Activated T-helper 1 cell treated with anti-CD3 and anti-CD28 coated beads, Interleukin-12 subunit alpha, Interleukin-12 subunit beta, Interleukin-2, Interleukin-4 antibody, amounts not matched to agents 30 ng/mL and 10 ng/mL and 1 ng/mL, durations not matched to agents 14 hours and 24 hours and 36 hours (primary cell): ENCODE measurements at places on chromosomes 1 and 21. TPM values are rescaled to one million over a fixed set of nuclear protein-coding genes. Genes with fewer than 3 reads are reported as not detected.

- DNase-seq = no peak
- H3K4me1 ChIP-seq = peaks cover 11% of the 10 kb centered on the region
- H3K27ac ChIP-seq = no peak overlapping the region
- no peak overlapping the region for H3K4me3 ChIP-seq
Measured at GRCh38 chr1:2400950-2401649, 9.5 kb downstream of the RER1 start.

GRCh38 chr1:33244143-33244808 is 12.0 kb upstream of the ZNF362 start:
- H3K4me1 ChIP-seq = no peaks in the 10 kb centered on the region
- H3K4me3 ChIP-seq = no peak overlapping the region
- no peak overlapping the region for H3K27ac ChIP-seq
- peaks cover 31% of the 10 kb centered on the region for H3K27me3 ChIP-seq
- DNase-seq = no peak
- no peaks in the 10 kb centered on the region for H3K36me3 ChIP-seq

DNA sequence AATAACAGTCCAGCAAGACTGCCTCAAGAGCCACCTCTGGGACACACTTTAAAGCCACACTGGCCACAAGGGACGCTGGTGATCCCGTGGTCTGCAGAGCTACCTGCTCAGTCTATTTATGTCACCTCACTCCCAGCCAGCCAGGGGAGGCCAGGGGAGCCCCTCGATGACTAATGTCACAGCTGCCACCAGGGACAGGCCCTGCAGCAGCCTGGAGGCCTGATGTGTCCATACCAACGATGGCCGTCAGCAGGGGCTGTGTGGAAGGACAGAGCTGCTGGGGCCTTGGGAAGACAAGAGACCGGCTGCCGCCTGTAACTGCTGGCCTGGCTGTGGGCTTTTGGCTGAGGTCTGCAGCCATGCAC is 71.0 kb downstream of the SIK1 start:
- H3K27me3 ChIP-seq = no peaks in the 10 kb centered on the region
- peaks cover 17% of the 10 kb centered on the region for H3K4me1 ChIP-seq
- no peak for DNase-seq
- H3K4me3 ChIP-seq = no peak overlapping the region
- no peak overlapping the region for H3K27ac ChIP-seq

- no peak overlapping the region for H3K27ac ChIP-seq
- H3K27me3 ChIP-seq = peaks cover 7% of the 10 kb centered on the region
- peaks cover 9% of the 10 kb centered on the region for H3K4me1 ChIP-seq
- H3K36me3 ChIP-seq = no peaks in the 10 kb centered on the region
- no peak for DNase-seq
Measured at GRCh38 chr1:24699628-24700027, 45.6 kb upstream of the CLIC4 start.

- H3K4me3 ChIP-seq = no peak overlapping the region
- H3K36me3 ChIP-seq = no peaks in the 10 kb centered on the region
- H3K27me3 ChIP-seq = peaks cover 8% of the 10 kb centered on the region
- H3K27ac ChIP-seq = no peak overlapping the region
- no peaks in the 10 kb centered on the region for H3K4me1 ChIP-seq
Measured at GRCh38 chr1:147214325-147214724, 10.8 kb downstream of the FMO5 start.

GRCh38 chr1:9798236-9799130 is 25.3 kb downstream of the CLSTN1 start:
- peaks cover 2% of the 10 kb centered on the region for H3K36me3 ChIP-seq
- no peak for DNase-seq
- no peaks in the 10 kb centered on the region for H3K27me3 ChIP-seq
- no peak overlapping the region for H3K27ac ChIP-seq
- H3K4me3 ChIP-seq = no peak overlapping the region

DNA sequence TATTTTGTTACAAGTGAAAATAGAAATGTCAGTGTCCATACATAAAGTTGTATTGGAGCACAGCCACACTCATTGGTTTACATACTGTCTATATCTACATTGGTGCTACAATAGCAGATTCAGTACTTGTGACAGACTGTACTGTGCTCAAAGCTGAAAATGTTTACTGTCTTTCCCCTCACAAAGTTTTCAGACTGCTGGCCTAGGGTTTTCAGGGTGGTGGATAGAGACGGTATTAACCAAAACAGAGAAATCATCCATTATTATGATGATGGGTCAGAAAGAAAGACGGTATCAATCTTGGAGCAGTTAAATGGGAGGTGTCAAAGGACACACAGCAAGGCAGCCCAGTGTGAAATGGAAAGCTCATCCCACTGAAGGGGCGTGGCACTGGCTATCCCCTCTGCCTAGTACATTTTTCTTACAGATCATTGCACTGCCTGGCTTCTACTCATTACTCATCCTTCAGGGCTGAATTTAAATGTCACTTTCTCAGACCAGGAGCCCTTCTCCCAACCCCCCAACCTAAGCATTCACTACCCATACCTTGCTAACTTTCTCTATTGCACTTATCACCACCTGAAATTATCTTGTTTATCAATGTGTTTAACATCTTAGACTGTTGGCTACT is 10.2 kb downstream of the JAK1 start:
- no peaks in the 10 kb centered on the region for H3K27me3 ChIP-seq
- peaks cover 60% of the 10 kb centered on the region for H3K4me1 ChIP-seq
- no peak overlapping the region for H3K4me3 ChIP-seq
- no peak overlapping the region for H3K27ac ChIP-seq

DNA sequence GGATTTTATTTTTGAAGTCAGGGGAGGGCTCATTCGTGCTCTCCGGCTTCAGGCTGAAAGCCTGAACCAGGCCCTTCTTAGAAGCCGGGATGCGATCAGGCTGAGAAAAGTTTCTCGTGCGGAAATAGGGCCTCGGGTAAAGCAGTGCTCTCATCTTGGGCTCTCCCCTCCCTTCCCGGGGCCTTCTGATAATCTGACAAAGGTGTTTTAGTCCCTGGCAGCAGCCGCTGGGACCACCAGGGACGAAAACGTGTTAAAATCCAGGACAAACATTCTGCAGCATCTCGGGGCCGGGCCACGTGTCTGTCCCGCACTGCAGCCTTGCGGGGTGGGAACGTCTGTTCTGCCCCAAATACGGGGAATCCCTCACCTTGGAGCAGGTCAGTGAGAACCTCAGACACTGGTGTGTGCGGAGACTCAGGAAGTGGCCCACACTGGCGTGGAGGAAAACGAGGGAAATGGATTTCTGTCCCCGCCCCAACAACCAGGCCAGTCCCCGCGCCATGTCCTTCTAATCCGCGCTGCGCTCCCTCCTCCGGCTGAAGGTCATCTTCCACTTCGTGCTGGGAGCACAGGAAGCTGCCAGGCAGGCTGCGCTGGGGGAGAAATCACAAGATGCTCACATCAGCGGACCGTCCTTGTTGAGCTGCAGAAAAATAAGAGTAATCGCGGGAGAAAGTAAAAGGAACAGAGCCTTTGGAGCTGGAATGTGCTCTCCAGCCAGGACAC is 16.6 kb upstream of the AJAP1 start:
- peaks cover 7% of the 10 kb centered on the region for H3K27me3 ChIP-seq
- DNase-seq = no peak
- H3K27ac ChIP-seq = no peak overlapping the region
- no peak overlapping the region for H3K4me3 ChIP-seq

- H3K4me1 ChIP-seq = peaks cover 18% of the 10 kb centered on the region
- DNase-seq = no peak
- H3K4me3 ChIP-seq = peak overlapping the region; percentile 91
- H3K36me3 ChIP-seq = peaks cover 26% of the 10 kb centered on the region
Measured at GRCh38 chr1:19310061-19310460, 1.9 kb downstream of the AKR7A2 start.

DNA sequence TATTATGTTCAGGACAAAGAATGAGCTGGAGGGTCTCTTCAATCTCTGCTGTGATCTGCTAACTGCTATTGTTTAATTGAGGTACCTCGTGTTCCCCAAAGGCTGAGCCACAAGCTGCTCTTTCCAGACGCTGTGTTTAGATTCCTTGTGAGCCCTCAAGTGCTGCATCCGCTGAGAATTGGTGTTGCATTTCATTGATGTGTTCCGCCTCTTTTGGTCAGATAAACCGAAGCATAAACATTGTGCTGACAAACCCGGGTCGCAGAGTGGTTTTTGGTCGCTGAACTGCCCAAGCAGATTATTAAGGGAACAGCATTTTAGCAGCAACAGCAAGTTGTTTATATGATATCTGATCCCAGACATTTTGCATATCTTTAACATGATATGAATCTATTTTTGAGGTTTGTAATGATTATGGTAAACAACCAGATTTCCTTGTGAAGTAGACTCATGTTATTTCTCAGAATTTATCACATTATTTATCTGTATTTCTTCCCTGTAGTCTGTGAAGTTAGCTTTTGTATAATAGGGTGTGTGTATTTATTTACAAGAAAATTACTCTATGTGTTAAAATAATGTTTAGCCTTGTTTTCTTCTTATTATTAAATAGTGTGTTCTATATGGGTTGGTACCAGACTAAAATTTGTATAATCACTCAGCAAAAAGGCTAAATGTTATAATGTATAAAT is 217.2 kb upstream of the C1orf105 start:
- peaks cover 6% of the 10 kb centered on the region for H3K36me3 ChIP-seq
- H3K4me3 ChIP-seq = no peak overlapping the region
- H3K27me3 ChIP-seq = no peaks in the 10 kb centered on the region
- H3K27ac ChIP-seq = no peak overlapping the region
- DNase-seq = no peak

DNA sequence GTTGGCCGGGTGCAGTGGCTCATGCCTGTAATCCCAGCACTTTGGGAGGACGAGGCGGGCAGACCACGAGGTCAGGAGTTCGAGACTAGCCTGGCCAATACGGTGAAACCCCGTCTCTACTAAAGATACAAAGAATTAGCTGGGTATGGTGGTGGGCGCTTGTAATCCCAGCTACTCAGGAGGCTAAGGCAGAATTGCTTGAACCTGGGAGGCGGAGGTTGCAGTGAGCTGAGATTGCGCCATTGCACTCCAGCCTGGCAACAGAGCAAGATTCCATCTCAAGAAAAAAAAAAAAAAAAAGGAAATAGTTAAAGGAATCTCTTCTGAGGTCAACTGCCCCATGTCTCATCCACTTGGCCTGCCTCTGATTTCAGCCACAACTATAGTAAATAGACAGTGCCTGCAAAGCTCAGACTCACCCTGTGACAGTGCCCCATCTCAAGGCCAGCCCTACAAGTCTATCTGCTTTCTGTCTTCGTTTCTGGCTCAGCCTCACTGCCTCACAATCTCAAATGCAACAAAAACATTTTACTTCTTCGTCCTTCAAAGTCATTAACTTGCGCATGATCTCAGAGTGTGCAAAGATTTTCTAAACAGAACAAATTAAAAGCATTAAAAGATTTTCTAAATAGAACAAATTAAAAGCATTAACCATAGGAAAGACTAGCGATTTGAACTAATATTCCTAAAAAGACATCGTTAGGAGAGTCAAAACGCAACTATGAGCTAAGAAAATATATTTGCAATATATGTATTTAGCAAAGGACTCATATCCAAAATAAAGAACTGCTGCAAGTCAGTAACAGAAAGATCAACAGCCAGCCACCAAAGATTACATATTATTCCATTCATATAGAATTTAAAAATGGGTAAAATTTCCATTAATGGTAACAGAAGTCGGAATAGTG is 65.0 kb upstream of the PRDX6 start:
- no peak overlapping the region for H3K4me3 ChIP-seq
- DNase-seq = no peak
- H3K27ac ChIP-seq = no peak overlapping the region
- peaks cover 20% of the 10 kb centered on the region for H3K4me1 ChIP-seq
- peaks cover 4% of the 10 kb centered on the region for H3K27me3 ChIP-seq

DNA sequence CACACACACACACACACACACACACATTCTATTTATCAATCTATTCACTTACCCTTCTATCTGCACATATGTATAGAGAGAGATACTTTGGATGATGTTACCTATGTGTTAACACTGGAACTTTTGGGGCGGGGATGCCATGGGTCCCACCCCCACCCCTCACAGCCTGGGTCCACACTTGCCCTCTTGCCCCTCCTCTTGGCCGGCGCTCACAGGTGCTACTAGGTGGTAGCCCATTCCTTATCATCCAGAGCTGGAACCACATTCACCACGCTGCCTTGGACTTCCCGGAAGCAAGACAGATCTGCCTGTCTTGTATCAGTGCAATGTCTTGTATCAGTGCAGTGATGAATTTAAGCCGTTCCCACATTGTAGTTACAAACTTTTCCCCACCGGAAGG is 85.1 kb downstream of the LBR start:
- no peaks in the 10 kb centered on the region for H3K36me3 ChIP-seq
- no peak for DNase-seq
- H3K27ac ChIP-seq = no peak overlapping the region
- H3K4me1 ChIP-seq = no peaks in the 10 kb centered on the region

DNA sequence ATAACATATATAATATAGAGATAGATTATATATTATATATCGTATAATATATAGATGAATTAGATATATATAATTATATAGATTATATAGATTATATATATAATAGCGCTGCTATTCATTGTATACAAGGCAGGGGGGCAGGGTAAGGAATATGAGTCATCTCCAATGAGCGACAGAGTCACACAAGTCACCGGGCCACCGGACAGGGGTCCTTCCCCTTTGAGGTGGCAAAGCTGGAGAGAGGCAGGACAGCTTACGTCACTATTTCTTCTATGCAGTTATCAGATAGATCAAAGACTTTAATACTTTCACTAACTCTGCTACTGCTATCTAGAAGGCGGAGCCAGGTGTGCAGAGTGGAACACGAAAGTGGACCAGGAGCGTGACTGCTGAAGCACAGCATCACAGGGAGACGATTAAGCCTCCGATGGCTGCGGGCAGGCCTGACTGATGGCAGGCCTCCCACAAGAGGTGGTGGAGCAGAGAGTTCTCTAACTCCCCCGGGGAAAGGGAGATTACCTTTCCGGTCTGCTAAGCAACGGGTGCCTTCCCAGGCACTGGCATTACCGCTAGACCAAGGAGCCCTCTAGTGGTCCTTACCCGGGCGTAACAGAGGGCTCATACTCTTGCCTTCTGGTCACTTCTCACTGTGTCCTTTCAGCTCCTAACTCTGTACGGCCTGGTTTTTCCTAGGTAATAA is 2154.7 kb downstream of the MRPL39 start:
- H3K4me1 ChIP-seq = no peaks in the 10 kb centered on the region
- H3K27me3 ChIP-seq = no peaks in the 10 kb centered on the region
- H3K36me3 ChIP-seq = no peaks in the 10 kb centered on the region

DNA sequence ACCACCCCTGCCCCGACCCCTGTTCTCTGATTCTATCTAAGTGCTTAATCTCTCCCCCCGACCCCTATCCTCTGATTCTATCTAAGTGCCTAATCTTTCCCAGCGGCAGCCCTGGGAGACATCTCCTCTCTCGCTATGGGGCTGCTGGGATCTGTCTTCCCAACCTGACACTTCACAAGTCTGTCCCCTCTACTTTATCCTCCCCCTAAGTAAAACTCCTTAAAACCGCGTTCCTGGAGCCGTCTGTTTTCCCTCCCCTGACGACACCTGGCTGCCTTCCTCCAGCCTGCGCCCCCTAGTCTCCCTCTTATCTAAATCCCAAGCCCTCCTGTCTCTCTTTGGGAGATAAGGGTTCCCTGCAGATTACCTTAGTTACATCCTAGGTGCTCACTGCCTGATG is 30.5 kb downstream of the EPHB2 start:
- H3K36me3 ChIP-seq = no peaks in the 10 kb centered on the region
- no peaks in the 10 kb centered on the region for H3K4me1 ChIP-seq
- H3K27ac ChIP-seq = no peak overlapping the region
- H3K27me3 ChIP-seq = peaks cover 8% of the 10 kb centered on the region
- no peak overlapping the region for H3K4me3 ChIP-seq

The CLCA4 gene
- total RNA-seq = not detected in 2 replicates

The GRHL3 gene
- not detected in 2 replicates for total RNA-seq

The C21orf58 gene
- 26.7 and 26.9 TPM in 2 replicates for total RNA-seq

The UTP11 gene
- 106 and 108 TPM in 2 replicates for total RNA-seq

The BSND gene
- total RNA-seq = not detected in 2 replicates

The NUF2 gene
- 36.8 and 37.7 TPM in 2 replicates for total RNA-seq

The CFAP141 gene
- not detected in 2 replicates for total RNA-seq

The SPRR4 gene
- not detected in 2 replicates for total RNA-seq

The KRTAP15-1 gene
- total RNA-seq = not detected in 2 replicates

The MYOC gene
- total RNA-seq = not detected in 2 replicates

The MPL gene
- not detected in 2 replicates for total RNA-seq

The SPATA46 gene
- total RNA-seq = not detected in 2 replicates

The BTBD8 gene
- total RNA-seq = 0.91 and 1.0 TPM in 2 replicates

The DENND2D gene
- 205 and 206 TPM in 2 replicates for total RNA-seq
